ENCODE measurements at places on chromosomes 1 and 21.

GRCh38 chr21:45582128-45582527, 39.9 kb upstream of the SLC19A1 start:
- no peak for DNase-seq

DNA sequence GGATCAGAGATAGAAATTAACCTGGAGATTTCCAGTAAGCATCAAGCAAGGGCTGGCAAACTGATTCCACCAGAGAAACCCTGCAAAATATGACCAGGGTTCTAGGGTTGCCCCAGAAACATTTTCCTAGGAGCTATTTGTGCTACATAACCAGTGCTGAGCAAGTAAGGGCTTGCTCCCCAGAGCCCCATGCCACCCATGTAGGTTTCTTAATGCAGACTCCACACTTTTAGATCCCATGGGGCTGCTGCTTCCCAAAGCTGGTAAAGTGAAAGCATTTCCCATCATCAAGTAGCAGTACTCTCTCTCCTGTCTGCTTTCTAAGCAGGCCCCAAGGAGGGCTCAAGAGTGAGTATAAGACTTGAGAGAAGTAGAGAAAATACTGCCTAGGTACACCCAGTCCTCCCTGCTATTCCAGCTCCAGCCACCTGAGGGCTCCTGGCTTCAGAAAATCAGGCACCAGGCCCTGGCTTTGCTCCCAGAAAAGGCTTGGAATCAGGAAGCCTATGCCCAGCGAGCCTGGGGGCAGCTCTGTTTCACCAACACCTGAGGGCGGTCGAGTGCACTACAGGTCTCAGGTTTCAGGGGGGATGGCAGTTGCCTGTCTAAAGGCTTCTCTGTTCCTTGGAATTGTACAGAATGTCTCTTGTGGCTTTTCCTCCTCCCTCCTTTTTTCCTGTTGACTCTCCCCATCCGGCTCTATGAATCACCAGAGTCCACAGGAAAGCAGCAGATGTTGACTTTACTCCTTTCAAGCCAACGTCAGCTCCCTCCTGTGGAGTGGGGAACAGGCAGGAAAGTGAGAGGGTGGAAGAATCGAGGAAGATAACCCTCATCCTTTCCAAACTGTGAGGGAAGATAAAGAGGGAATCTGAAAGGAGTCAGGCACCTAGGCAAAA, 6.2 kb upstream of the ANKRD35 start:
- DNase-seq, result peak; percentile 93

DNA sequence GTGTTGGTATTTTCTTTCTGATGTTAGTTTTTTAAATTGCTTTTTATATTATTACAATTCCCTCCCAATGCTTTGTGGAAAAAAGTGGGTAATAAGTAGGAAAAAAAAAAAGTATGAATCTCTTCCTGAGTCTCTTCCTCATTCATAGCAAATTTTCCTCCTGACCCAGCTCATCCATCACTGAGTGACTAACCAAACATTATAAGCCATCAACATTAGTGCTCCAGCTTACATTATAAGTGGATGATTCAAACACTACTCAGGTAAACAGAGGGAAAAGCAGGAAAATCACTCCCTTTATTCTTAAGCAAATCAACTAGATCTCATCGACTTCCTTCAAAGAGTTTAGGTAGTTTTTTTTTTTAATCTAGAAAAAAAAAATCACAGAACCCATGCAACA, 15.4 kb upstream of the SAMD13 start:
- DNase-seq, result no peak

DNA sequence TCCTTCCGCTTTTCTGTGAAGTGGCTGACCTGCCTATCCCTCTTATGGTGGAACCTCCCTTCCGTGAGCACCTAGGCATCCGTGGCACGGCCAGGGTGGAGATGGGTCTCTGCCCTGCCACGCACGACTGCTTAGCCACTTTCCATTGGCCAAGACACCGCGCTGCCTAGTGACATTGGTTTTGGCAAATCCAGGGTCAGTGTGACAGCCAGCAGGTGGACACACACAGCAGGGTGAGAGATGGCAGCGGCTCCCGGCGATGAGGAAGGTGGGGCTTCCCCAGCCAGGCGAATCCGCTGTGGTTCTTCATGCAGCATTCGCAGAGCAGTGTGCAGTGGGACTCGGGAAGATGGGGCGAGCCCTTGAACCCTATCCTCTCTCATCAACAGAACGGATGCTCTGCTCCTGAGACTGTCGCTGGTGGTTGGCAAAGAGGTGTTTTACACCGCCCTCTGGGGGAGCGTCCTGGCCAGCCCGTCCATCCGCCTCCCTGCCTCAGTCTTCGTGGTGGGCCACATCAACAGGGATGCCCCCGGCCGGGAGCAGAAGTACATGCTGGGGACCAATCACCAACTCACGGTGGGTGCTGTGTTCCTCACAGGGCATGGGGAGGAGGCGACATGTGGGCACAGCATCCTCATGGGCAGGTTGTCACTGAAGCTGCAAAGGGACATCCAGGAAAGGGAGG, 51.8 kb downstream of the DOP1B start:
- no peak for DNase-seq

DNA sequence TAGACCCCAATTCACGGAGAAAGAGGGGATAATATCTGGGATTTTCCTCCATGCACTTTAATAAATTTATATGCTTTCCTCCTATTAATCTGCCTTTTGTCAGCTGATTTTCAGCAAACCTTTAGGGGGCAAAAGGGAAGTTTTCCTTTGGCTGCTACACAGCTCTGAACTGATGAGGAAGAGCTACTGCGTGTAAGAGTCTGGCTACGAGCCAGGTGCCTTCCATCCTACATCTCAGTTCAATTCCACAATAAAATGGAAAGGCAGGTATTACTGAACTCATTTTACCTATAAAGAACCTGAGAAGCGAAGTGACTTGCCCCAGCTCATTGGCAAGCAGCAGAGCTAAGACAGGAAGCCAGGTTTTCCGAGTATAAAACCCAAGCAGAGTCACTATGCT, 28.3 kb upstream of the ZNF326 start:
- no peak for DNase-seq

DNA sequence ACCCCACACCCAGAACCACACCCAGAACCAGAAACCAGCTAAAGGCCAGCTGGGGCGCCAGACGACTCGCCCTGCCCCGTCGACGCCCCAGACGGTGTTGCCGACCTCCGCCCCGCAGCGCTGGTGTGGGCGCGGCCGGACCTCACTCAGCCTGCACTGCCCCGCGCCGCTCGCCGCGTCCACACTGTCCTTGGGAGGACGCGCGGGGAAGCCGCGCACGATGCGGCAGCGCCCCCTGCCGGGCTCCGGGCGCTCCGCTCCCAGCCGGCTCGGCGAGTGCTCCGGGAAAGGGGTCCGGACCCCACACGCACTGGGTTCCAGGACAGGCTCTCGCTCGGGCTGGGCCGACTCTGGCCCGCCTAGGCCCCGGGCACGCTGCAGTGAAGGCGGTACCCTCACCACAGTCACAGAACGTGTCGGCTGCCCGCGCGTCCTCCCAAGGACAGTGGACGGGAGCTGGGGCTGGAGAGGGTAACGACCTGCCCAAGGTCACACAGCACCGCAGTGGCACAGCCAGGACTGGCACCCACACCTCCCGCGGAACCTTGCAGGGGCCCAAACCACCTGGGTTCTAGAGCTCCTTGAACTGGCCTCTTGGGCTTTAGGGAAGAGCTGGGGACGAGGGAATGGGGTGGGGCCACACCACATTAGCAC, 90.2 kb downstream of the DMRTA2 start:
- DNase-seq, result no peak

GRCh38 chr1:63914706-63915105, 140.9 kb downstream of the ROR1 start:
- no peak for DNase-seq

GRCh38 chr21:39638281-39638680, 25.5 kb downstream of the B3GALT5 start:
- no peak for DNase-seq

DNA sequence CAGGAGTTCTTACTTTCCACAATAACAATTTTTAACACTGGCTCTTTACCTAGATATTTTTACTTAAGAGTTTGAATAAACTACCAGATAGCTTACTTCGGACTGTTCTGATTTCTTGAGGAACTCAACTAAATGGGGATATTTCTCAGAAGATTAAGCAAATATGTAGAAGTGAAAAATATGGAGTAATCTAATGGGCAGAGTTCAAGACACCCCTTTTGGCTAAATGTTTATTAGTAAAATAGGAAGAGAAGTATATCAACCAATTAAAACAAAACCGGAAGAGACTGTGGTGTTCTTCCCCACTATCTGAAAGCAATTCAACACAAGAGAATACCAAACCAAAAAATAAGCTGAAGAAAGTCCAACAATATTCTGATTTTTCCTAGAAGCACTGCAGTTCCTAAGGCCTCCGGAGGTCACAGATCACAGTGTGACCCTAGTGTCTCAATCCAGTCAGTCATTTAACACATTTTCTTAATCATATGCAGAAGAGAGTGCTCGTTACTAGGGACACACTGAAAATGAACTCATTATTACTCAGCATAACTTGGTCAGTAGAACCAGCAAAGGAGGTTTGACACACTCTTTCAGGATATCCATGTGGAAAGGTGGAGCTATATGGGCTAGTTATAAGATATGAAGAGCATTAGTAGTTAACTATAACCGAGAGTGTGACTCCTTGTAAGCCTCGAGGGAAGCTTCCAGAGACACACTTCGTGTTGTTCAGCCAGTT, 5.2 kb downstream of the SIPA1L2 start:
- DNase-seq, result no peak

DNA sequence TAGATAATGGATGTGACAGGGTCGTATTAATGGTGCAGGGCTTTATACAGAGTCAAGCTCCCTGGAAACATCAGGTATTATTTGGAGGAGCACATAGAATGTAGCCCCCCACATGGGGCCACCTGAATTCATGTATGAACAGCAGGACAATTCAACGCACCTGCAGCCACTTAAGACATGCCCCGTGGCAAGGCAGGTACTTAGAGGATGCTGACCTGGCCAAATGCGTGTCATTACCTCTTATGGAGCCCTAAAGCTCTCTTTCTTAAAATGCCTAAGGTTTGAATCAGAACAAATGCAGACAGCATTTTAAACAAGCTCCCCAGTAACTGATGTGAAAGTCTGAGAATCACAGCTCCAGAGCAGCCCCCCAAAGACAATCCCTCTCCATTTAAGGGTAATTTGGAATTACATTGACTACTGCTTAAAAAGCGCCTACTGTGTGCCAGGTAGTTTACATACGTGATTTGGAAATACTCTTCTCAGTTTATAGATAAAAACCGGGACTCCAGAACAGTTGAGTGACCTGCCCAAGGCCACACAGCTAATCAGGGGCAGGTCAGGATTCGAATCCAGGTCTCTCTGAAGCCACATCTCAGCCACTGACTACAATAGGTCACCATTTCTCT, 71.0 kb upstream of the KLHDC7A start:
- DNase-seq, result no peak

GRCh38 chr1:69754521-69754920, 186.8 kb downstream of the LRRC7 start:
- no peak for DNase-seq

DNA sequence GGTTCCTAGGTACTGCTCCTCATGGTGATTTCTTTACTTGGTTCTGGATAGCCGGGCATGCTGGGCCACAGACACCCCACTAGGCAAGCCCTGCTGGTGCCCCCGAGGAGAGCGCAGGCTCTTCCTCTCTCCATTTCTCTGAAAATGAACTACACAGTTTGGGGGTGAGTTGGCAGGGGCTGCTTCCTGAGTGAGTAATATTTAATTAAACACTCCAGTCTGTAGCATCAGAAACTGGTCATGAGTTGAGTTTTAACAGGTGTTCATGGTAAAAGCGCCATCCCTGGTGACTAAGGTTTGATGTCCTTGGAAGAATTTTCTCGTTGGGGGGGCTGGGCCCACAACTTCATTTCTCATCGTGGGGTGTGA, 1.7 kb downstream of the SPSB1 start:
- no peak for DNase-seq

DNA sequence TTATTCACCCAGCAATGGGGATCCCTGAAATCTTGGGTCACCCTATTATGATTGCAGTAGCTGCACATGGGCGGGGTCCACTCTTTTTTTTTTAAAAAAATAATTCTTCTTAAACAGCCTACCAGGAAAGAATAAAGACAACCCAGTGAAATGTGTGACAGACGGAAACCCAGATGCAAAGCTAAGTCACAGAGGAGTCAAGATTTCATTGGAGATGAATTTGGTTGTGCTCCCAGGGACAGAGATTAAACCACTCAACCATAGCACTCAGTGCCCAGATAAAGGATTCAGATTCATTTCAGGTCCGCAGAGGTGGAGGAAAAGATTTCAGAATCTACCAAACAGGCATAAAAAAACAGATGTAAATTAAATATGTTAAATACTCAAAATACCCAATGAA, 583.5 kb upstream of the ZP4 start:
- DNase-seq, result no peak

DNA sequence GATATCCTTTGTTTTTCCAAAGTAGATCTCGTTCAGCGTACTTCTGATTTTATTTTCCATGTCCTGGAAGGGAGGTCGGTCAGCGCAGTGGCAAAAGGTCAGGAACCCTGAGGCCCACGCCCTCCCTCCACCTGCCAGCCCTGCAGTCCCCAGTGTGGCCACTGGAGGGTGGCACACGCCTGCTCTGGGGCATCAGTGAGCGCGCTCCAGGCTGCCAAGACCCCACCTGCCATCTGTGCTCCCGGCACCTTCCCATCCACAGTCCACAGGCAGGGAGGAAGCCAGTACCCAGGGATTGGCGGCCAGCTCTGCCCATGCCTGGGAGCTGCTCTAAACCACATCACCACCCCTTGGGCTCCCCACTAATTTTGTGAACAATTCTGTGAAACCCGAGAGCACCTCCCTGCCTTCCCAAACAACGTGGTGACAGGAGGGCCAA, 32.3 kb downstream of the SLC66A1 start:
- no peak for DNase-seq

- no peak for DNase-seq
Observed at GRCh38 chr1:235974616-235975015, 90.3 kb downstream of the NID1 start.

GRCh38 chr21:40505681-40506080, 341.3 kb downstream of the DSCAM start:
- DNase-seq, result no peak

- no peak for DNase-seq
Observed at GRCh38 chr1:167798952-167799351, 77.2 kb downstream of the MPZL1 start.

GRCh38 chr21:40616377-40616704, 230.6 kb downstream of the DSCAM start:
- no peak for DNase-seq

GRCh38 chr1:4366091-4366490, 288.3 kb upstream of the AJAP1 start:
- DNase-seq, result no peak

DNA sequence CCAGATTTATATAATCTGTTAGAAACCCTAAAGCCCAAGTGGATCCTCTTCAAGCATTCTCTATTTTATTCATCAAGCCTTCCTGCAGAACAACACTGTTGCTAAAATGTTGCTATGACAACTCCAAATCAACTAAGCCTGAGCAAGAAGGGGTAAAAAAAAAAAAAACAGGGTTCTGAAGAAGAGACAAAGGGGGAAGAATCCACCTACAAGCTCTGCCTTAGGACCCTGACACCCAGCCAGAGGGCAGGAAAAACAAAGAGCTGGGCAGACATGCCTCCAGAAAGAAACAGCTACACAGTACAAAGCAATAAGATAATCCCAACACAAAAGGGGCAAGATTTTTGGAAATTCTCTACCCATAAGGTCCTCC, 1.3 kb downstream of the USF1 start:
- no peak for DNase-seq

Data from BJ (cell line).